GM10248 (cell line): ENCODE measurements at places on chromosomes 1 and 21.

- DNase-seq = no peak
Observed at GRCh38 chr1:151158751-151159251, 2.4 kb downstream of the TNFAIP8L2 start.

DNA sequence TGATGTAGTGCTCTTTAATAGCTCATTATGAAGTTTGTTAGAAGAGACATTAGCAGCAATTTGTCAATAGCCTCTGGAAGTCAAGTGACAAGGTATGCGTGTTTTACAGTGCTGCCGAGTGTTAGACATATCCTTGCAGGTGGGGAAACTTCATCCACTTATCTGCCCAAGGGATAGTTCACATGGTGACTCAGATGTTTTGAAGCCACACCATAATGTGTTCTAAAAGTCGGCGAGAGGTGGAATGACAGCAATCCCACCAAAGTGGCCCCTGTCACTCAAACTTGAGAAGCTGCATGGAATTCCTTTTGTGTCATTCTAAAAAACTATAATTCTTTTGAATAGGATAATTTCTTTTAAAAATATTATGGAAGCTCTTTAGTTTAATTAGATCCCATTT lies 98.1 kb downstream of the RUNX1 start:
- no peak for DNase-seq

GRCh38 chr1:244431166-244431565 lies 20.5 kb downstream of the ADSS2 start:
- no peak for DNase-seq

DNA sequence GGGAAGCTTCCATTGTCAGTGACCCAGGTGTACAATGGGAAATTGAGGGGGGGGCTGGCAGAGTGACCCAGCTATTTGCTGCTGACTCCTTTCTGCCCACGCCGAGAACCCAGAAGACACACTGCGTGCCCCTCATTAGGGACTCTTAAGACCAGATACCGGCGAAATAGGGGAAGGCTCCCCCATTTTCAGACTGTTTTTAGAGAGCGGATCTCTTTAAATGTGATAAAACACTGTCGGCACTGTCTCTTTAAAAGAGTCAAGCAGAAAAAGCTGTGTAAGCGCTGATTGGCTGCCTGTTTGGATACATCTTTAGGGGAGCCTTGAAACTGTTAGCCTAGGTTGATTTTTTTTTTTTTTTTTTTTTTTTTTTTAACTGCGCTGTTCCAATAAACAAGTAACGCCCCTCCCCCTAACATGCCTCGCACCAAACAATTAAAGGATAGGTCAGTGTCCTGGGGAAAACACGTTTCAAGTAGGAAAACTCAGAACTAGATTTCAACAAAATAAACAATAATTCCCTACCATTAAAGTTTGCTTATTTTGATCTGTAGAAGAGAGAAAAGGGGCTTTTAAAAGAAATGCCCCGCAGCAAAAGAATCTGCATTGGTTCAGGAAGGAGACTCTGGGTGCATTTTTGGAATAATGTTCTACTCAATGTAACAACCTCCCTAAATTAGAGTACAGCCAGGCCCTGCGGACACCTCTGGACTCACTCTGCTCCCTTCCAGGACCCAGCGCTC lies 1.4 kb upstream of the SSBP3 start:
- peak; percentile 84 for DNase-seq

GRCh38 chr1:19426294-19427086 lies 58.8 kb downstream of the CAPZB start:
- no peak for DNase-seq

GRCh38 chr1:169207797-169208520 lies 101.5 kb downstream of the ATP1B1 start:
- no peak for DNase-seq

DNA sequence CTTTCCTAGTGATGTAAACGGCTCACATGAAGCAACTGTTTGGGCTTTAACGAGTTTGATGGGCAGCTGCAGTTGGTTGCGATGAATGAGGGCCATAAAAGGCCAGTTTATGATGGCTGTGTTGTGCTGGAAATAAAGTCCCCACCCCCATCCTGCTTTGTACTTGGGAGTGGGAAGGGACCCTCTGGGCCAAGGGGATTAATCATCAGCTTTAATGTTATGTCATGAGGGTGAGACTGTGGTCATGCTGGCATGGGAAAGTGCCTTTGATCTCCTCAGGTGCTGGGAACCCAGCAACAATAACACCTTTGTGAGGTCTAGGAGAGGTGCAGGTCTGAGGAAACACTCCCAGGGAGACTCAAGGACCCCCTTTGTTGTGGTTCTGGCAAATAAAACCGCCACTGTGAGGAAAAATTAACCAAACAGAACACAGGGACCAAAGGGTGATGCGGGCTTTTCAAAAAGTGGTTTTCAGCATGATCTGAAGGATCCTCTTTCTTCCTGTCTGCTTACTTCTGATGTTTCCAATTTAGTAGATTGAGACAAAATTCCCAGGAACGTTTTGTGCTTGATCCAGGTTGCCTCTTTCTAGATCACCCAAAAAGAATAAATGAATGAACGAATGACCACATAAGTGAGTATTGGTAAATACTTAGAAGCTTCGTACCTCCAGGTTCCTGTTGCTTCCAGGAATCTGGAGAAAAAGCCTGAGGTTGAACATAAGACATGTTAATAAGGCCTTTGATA lies 257.8 kb upstream of the HOOK1 start:
- no peak for DNase-seq

GRCh38 chr1:165753934-165754333 lies 14.7 kb downstream of the TMCO1 start:
- DNase-seq = peak; percentile 31

GRCh38 chr21:34279883-34280282 lies 83.9 kb upstream of the KCNE2 start:
- DNase-seq = no peak

DNA sequence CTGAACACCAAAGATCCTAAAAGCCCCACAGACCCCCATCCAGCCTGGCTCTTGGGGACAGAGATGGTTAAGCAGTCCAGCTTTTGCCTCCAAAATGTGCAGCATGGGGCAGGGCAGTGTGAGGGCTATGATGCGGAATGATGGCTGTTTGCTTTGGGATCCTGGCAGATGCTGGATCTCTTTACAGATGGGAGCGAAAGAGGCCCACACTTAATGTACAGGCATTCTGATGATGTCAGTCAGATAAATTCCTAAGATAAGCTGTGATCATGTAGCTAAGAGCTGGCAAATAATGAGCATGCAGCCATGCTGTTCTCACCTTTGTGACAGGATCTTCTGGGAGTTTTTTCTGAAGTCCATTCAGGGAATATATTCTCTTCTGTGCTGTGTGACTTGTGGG lies 17.6 kb upstream of the KCNQ4 start:
- no peak for DNase-seq

GRCh38 chr1:29011775-29012174 lies 97.4 kb downstream of the EPB41 start:
- no peak for DNase-seq

DNA sequence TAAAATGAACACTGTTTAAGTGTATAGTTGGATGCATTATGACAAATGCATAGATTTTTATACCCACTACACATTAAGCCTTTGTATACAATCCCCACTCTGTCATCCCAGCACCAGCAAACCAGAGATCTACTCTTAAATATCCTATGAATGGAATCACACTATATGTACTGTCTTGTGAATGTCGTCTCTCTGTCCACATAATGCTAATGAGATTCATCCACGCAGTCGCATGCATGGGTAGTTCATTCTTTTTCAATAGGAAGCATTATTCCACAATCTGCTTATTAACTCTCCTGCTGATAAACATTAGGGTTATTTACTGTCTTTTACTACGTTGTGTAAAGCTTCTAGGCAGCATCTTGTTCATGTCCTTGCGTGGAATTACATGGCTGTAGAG lies 892.3 kb downstream of the LTN1 start:
- no peak for DNase-seq

GRCh38 chr1:32886004-32886827 lies at the start of gene HPCA:
HPCA (plus strand) TSS chr1:32886491; CDS start chr1:32888899, 2,408 bp downstream.
- DNase-seq = peak; percentile 70

DNA sequence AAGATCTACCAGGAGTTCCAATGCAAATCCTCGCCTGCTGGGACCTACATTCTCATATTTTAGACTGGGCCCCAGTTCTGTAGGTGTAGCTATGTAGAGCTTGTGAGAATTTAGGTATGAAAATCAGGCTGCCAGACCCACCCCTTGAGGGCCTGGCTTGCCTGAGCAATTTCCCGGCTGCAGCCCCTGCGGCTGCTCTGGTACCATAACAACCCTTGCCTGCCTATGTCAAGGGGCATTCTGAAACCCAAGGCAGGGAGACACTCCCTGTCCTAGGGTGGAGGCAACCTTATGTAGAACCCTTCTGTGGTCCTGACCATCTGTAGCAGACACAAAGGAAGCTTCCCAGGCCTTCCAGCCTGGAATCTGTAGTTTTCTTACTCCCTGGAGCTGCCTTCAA lies 28.4 kb downstream of the VTCN1 start:
- no peak for DNase-seq

- DNase-seq = no peak
Observed at GRCh38 chr1:198212675-198213074, 55.9 kb downstream of the NEK7 start.

GRCh38 chr1:195763146-195763906 lies 844.9 kb downstream of the KCNT2 start:
- no peak for DNase-seq

DNA sequence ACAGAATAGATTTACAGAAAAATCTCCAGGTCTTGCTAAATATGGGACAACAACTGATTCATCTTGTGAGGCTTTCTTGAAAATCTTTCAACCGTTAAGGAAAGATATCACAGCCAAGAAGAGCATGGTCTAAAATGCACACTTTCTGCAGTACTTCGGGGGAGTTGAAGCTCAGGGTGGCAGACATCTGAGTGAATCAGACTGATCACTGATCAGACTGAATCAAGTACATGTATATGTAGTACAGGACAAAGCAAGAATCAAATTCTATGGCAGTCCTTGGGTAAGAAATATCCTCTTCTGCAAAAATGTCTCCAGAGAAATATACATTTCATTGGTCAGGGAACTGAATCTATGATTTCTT lies 212.4 kb upstream of the SPAG17 start:
- no peak for DNase-seq

- DNase-seq = no peak
Observed at GRCh38 chr1:6948861-6949260, 163.6 kb downstream of the CAMTA1 start.

DNA sequence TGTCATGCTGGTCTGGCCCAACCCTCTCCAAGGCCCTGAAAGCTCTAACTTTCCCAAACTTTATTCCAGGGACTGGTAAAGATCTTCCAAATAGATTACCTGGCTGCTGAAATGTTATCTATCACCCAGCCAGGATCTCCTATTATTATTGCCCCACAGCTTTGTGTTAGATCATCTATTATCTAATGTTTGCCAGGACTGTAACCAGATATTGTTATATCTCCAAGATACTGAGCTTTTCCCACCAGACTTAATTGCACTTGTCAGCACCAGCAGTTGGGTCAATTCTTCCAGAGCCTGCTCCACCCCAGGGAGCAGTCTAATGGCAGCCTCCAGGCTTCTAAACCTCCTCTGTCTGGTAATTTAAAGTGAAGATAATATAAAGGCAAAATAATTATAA lies 59.1 kb downstream of the PRDX6 start:
- DNase-seq = no peak

DNA sequence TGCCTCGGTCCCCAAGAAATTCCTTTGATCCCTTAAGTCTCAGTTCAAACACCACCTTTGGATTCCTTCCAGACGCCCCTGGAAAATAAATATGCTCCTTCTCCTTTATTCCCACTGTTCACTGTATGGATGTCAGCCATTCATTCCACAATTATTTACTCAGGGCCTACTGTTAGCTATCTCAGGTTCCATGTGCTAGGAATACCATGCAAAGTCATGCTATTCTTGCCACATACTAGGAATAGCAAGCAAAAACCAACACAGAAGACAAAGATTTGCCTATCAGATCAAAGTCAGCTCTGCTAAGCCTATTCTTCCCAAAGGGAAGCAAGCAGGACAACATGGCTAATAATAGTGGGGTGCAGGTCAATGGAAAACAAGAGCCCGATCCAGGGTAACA lies 29.8 kb downstream of the TTC13 start:
- DNase-seq = no peak

DNA sequence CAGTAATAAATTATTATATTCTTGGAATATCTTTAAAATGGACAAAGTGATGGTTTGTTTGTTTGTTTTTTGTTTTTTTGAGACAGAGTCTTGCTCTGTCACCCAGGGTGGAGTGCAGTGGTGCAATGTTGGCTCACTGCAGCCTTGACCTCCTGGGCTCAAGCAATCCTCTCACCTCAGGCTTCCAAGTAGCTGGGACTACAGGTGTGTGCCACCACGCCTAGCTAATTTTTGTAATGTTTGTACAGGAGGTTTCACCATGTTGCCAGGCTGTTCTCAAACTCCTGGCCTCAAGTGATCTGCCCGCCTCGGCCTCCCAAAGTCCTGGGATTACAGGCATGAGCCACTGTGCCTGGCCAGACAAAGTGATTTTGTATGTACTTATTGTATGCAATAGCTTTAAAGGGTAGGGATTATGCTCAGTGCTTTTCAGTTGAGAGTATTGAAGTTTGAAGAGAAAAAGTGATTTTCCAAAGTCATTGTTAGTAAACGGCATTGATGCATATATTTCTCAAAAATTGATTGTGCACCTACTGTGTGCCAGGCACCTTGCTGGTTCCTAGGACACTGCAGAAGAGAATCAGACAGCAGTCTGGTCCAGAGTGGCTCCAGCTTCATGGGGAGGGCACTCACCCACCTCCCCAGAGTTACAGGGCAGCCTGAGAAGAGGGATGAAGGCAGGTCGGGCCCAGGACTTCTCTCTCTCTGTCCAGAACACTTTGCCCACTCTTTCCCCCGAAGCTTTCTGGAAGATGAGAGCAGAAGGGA lies 34.2 kb upstream of the TTC22 start:
- no peak for DNase-seq

DNA sequence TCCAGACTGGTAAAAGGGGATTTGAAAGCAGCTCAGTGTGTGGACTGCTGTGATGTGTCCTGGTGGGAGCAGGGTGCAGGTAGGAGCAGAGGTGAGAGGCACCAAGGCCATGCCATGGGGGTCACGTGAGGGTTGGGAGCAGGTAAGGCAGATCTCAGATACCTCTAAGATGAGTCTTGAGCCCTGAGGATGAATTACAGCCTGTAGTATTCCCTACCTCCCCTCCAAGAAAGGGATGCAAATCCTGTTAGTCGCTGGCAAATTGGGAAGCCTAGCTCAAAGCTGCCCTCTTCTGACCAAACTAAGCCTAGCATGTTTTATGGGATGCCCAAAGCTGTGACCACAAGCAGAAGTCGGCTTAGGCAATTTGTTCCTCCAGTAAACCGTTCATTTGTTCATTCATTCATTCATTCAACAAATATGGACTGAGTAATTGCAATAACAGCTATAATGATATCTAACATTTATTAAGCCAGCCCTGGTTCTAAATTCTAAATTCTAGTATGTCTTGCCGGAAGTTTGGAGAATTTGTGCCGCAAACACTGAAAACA lies 3.9 kb upstream of the NUAK2 start:
- DNase-seq = peak; percentile 63

- DNase-seq = no peak
Observed at GRCh38 chr1:53585129-53585528, 125.9 kb downstream of the DMRTB1 start.

DNA sequence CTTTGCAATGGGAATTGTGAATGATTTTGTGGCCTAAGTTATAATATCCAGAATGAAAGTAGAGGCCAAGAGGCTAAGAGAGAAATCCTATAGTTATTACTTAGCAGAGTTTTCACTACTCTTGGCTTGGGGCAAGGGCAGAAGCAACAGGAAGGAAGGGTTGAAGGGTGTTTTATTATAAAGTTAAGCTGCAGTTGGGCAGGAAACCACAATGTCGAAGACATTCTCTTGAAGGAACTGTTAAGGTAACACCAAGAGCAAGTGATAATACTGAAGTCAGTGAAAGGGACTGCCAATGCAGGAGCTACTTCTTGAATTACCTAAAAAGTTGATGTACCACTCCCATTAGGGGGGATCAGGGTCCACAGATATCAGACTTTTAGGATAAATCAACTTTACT lies 8.3 kb downstream of the XCL2 start:
- peak; percentile 17 for DNase-seq
